ENCODE measurements at places on chromosomes 16 and 17.

- DNase-seq = no peak
Observed at GRCh38 chr17:56497132-56497531, 96.4 kb upstream of the NOG start.

DNA sequence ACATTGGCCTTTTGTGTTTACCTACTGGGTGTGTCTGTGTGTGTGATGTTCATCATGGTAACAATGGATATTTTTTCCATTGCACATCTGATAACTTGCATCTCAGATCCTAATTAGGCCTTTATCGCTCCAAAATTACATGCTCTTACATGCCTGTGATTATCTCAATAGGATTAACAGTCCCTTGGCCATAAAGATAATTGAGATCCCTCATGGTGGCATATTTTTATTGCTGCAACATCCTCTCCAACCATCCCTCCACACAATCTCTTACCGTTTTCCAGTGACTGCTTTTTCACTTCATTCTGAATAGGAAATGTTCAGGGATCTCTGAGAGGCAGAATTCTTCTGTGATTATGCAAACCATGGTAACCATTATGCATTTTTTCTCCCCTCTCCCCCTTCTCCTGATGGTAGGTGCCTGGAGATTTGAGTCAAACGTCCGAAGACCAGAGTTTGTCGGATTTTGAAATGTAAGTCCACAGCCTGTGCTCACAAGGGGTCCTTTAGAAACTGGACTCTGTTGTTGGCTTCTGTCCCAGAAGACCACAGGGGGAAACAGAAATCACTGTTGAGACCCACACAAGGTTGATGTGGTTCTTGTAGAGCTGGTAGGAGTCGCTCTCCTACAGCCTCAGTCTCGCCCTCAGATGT is 405.5 kb downstream of the CPPED1 start:
- DNase-seq = no peak

DNA sequence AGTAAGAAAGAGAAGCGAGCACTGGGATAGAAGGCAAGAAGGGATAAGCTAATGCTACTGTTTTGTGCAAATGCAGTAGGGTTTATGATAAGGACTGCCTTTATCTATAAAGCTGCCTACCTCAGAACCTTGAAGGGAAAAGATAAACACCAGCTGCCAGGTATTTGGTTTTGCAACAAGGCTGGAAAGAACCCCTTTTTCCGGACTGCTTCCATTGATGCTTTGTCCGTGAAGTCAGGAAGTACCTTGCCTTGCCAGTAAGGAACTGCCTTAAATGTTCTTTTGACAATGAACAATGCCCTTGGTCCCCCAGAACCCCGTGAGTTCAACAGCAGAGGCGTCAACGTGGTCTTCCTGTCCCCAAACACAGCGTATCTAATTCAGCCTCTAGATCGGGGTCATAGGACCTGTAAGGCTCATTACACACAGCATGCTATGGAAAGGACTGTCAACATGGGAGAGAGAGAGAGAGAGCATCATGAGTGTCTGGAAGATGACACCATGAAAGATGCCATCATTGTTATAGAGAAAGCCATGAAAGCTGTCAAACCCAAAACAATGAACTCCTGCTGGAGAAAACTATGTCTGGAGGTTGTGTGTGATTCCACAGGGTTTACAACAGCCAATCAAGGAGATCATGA is 113.4 kb downstream of the ANKRD11 start:
- no peak for DNase-seq

- DNase-seq = no peak
Observed at GRCh38 chr16:28876019-28876659, 2.1 kb upstream of the ATP2A1 start.

DNA sequence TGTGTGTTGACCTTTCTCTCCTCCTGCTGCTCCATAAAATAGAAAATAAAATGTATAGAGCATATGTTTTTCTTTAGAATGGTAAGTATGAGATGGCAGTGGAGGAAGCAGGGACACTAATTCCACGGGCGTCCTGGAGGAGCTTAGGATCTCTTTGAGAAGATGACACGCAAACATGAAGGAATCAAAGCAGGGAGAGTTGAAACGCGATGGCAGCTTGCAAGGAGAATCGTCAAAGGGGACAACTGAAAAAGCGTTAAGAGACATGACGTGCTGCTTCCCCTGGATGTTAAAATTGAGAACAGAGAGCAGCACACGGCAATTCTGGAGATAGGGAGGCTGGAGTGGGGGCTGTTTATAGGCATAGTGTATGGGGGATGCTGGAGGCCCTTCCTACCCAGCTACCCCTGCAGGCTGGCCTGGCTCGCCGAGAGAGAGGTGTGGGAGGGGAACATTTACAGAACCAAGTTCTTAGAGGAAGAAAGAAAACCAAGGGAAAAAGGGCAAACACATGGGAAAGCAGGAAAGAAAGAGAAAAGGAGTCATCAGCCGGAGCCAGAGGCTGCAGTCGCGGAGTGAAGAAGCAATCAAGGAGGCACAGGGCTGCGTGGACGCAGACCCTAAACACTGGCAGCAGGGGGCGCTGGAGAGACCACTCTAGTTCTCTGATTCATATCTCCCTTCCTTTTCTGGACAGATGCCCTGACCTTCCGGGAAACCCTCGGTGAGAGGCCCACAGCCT is 55.8 kb downstream of the MYH13 start:
- DNase-seq = peak; percentile 57

All from activated CD4-positive, alpha-beta T cell treated with anti-CD3 and anti-CD28 coated beads, Interleukin-2, amount 50 U/mL, for 48 hours (primary cell).